ENCODE measurements at places on chromosomes 1 and 21.

DNA sequence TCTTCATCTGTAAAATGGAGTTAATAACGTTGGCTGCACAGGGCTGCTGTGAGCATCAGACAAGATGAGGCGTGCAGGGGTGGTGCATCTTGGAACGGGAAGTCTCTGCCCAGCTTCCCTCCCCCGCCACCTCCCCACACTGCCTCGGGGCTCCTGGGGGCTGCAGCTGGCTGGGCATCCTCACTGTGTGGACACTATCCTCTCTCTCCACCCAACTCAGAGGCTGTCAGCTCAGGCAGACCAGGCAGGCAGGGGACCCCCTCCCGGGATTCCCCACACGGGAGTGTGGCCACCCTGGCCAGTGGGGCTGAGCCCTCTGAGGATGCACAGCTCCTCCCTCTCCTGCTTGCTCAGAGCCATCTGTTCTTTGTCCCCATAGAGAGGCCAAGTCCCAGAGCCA, 122.7 kb downstream of the CCDC185 start:
- no peak for DNase-seq

DNA sequence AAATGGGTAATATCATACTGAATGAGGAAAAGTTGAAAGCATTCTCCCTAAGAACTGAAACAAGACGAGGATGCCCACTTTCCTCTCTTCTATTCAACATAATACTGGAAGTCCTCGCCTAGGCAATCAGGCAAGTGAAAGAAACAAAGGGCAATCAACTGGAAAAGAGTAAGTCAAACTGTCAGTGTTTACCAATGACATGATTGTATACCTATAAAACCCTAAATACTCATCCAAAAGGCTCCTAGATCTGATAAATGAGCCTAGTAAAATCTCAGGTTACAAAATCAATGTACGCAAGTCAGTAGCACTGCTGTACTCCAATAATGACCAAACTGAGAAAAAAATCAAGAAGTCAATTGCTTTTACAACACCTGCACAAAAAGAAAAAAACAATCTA, 575.8 kb upstream of the PRMT6 start:
- DNase-seq = no peak

DNA sequence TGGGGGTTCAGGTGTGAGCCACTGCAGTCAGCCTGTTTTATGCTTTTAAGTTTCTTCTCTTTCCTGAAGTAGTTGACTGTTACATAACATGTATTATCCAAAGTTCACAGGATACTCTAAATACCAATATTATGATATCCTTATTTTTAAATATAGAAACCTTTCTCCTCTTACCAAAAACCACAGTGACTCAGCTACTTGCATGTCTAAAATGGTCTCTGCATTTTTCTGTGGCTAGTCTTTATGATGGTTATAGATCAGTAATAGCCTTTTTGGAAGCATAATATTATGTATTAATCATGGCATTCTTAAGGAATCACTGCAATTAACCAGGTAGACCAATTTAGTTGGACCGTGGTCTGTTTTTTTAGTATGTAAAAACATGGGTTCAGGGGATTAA, 210.8 kb upstream of the CACYBP start:
- DNase-seq = no peak

DNA sequence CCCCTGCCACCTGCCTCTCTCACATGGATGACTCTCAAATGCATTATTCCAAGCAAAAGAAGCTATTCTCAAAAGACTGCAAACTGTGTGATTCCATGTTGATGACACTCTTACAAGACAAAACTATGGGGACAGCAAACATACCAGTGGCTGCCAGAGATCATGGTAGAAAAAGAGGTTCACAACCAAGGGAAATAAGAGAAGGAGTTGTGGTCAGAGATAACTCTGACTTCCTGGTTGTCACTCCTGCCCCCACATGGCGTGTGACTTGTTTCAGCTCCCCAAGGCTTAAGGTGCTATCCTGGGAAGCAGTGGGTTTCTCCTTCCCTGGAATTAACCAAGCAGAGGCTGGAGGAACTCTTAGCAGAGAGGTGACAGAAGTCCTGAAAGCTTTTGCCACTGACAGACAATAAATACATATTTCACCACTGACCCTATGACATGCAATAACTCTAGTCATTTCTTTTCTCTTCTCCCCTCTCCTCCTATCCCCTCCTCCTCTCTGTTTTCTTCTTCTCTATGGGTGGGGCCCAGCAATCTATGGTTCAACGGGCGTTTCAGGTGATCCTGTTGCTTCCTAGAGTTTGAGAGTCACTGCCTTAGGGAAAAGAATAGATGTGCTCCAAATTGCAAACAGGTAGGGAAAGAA, 185.1 kb downstream of the FCRL5 start:
- DNase-seq = no peak

DNA sequence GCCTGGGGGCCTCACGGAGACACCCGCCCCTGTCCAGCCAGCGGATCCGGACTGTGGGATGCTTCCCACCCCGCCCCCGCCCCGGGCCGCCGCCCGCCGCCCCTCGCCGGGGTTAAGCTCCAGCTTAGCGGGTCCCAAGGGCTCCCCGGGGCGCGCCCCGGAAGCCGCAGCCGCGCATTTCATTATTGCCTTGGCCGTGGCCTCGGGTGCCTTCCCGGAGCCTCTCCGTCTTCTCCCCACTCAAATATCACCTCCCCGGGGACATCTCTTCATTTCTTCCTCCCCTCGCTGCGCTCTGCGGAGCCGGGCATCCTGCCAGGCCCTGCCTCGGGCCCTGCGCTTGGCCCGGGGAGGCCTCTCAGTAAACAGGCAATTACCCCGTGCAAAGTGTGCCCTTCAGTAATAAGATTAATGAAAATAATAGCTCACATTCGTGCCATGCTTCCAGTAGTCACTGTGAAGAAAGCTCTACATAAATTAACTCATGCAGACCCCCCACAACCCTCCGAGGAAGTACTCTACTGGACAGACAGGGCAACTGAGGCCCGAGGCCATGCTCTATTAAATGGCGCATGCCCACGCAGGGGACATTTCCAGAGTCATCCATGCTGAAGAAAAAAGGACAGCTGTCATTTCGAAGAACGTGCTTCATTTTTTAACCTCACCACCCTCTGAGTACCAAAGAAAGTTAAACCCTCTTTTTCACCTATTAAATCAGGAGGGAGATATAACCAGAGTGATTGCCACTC, 49.9 kb upstream of the LAPTM5 start:
- DNase-seq = no peak

GRCh38 chr1:167369933-167370332, 148.4 kb downstream of the CD247 start:
- no peak for DNase-seq

- no peak for DNase-seq
Measured at GRCh38 chr21:17782051-17782450, 37.1 kb downstream of the C21orf91 start.

DNA sequence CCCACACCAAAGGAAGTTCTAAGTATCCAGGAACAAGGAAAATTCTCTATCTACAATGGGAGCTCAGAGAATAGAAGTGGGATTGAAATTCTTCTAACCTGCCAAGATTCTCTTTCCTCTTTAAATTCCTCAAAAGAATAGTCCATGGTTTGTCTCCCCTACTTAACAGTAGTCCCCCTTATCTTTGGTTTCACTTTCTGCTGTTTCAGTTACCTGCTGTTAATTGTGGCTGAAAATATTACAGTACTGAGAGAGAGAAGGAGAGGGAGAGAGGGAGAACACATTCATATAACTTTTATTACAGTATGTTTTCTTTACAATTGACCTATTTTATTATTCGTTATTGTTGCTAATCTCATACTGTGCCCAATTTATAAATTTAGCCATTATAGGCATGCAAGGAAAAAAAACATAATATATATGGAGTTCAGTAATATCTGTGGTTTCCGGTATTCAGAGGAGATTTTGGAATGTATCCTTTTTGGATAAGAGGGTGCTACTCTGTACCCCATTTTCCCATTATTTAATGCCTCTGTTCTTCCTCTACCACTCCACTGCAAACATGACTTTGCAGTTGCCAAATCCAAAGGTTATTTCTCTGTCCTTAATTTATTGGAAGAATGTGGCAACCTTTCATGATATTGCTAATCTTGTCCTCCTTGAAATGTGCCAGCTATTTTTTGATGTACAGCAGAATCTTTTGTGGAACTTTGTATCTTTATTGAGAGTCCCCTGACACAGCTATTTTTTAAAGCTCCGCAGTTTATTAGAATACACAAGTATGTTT, 68.0 kb downstream of the USP25 start:
- no peak for DNase-seq

GRCh38 chr21:17370916-17371315, 141.9 kb upstream of the CXADR start:
- DNase-seq = no peak

GRCh38 chr1:220327106-220327505, 54.9 kb upstream of the RAB3GAP2 start:
- DNase-seq = no peak
